ENCODE measurements at places on chromosomes 12 and 14.
A peak's percentile ranks its signal among the peaks of the same experiment; 100 is the strongest.

DNA sequence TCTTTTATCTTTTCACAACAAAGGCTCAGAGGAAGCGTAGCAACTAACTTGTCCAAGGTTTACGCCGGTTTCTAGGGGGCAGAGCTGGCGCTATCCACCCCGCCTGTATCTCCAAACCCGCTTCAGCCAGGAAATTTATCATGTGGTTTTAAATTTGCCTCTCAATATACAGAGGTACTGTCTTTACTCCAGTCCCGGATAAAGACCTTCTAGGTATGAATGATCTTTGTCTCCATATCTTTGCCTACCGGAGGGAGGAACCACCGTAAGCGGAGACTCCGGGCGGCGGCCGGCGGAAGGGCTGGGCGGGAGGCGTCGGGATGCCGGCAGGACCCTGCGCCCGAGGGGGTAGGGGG, 693 bp upstream of the RIMKLB start:
- DNase-seq: peak; percentile 44

DNA sequence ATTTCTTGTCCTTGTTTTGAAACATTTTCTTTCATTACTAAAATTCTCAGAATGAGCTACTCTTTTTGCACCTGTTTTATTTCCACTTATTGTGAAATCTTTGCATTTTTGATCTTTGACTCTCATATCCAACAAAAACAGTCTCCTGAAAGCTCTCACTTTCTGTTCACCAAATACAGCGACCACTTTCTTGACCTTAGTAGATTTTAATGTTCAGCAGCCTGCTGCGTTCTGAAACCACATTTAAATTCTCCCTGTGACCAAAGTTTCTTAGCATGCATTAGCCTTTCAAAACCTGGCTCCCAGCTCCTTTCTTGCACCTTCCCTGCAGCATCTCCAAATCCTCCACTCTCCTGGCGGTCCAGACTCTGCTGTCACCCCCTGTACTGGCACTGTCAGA, 404.4 kb upstream of the PDE3A start:
- no peak for DNase-seq

DNA sequence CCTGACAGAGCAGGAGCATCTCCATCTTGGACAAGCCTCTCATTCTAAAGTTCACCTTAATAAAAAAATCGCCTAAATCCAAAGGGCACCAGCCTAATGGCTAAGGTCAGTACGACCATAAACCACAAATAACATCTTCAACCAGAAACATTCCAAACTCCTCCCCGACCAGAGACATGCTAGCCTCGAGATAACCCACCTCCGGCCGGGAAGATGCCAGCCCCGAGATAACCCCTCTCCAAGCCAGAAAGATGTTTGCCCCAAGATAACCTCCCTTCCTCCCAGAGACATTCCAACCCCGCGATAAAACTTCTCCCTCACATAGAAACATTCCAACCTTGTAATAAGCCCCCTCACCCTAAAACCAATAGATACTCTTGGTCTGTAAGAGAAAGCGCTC, 86.8 kb upstream of the PKP2 start:
- no peak for DNase-seq

GRCh38 chr12:80634903-80635302, 72.5 kb upstream of the MYF6 start:
- DNase-seq: no peak

GRCh38 chr14:82239223-82239622, 705.6 kb upstream of the SEL1L start:
- no peak for DNase-seq

- no peak for DNase-seq
Measured at GRCh38 chr14:83825843-83826242, 1704.1 kb upstream of the FLRT2 start.

DNA sequence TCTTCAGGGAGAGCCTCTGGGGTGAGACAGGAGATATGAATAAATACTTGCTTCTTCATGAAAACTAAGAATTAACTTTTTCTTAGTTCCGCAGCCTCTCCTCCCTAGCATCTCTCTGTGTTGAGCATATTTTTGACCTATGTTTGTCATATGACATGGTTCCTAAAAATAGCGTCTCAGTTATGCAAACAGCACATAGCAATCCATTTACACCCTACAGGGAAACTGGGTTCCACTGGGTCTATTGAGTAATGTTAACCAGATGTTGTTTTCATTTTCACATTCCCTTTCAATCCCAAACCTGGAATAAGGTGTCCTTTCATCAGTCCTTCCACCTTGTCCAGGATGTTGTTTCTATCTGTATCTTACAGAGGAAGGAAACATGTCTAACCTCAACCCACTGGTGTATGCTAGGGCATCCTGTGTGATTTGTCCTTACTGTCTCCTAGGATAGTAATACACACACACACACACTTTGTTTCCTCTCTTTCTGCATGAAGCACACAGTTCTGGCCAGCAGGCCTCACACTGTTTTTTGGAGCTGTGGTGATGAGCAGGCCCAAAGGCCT, 1543.5 kb downstream of the AACS start:
- DNase-seq: no peak

Data from immature natural killer cell (primary cell).